AG10803 (cell line): ENCODE measurements at places on chromosomes 7 and 10.
A peak's percentile ranks its signal among the peaks of the same experiment; 100 is the strongest.

- peak; percentile 93 for DNase-seq
Observed at GRCh38 chr7:115230882-115231571, 309.1 kb downstream of the MDFIC start.

DNA sequence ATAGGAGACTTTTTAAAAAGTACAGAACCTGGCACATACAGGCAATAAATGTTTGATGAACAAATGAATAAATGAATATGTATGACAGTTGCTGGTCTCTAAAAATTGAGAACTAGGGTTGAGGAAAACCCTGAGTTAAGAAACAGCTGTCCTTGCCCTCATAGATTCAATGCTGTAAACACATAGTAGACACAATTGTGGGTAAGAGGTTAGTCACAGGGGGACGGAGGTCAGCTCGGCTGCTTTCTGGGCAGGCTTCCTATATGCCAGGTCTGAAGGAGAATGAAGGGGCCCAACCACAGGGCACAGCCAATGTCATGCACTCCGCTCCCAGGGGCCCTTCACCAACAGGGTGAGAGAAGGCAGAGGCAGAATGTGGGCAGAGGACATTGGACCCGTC, 143.3 kb upstream of the RSU1 start:
- DNase-seq, result no peak

- DNase-seq, result no peak
Observed at GRCh38 chr10:132614431-132615340, 77.1 kb downstream of the INPP5A start.

DNA sequence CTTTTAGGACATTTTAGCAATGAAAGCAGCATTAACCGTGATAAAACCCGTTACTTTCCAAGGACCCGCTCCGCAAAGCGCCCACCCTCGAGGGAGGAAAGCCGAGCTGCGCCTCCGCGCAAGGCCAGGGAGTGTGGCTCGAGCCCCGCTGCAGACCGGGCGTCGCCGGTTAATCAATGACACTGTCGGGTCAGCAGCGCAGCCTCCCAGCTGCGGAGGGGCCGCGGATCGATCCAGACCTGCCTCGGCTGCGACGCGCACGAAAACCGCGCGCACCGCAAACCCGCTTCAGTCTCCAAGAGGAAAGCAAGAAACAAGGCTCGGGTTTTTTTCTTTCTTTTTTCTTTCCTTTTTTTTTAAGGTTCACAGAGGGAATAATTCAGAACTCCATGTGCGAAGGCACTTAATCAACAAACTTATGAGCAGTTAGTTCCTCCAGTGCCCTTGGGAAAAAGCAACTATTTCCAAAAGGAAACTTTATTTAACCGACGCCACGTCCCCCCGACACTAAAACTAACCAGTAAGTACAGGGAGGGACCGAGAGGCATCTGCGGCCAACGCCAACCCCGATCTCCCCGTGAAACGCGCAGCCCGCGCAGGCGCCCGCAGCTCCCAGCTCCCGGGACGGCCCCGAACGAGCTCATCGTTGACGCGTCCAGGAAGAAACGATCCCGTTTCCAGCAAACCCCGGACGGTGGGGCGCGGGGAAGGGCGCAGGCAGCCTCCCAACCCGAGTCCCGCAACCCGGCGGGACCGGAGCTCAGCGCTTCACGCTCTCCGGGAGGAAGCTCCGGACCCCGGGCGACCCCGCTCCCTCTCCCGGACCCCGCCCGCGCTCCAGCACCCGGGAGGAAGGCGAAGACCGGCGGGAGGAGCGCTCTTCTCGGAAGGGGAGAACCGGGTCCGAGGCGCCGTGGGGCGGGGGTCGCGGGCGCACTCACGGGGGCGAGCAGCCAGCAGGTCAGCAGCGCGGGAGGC, 598 bp downstream of the VIPR2 start:
- no peak for DNase-seq

GRCh38 chr7:128168667-128169210, 72.3 kb upstream of the LEP start:
- peak; percentile 7 for DNase-seq

DNA sequence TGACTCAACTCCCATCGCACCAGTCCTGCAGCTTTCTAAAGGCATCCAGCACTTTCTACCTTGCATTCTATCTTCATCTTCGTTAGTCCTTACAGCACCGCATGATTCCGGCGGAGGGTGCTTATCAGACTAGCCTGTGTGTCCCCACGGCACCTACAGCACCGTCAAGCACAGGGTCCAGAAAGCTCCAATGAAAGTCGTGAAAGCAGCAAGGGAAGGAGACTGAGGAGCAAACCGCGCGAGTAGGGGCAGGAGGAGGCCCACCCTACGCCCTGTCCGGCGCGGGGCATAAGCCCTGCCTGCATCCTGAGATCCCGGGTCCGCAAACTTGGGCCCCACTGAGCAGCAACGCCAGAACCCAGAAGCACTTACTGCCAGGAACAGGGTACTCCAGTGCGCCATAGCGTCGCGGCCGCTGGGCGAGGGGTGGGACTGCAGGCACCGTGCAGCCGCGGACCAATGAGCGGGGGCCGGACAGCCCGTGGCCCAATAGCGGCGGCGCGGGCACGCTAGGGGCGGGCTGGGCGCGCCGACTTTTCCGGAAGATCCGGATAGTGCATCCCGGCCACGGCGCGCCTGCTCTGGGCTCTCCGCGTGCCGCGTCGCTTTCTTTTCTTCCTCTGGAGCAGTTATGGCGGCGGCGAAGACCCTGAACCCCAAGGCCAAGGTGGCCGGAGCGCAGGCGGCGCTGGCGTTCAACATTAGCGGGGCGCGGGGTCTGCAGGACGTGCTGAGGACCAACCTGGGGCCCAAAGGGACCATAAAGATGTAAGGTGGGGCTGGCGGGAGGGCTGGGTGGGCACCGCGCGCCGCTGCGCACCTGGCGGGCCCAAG, 122.1 kb upstream of the VKORC1L1 start:
- peak; percentile 86 for DNase-seq

GRCh38 chr7:34086064-34086463, 180.7 kb downstream of the BMPER start:
- no peak for DNase-seq

DNA sequence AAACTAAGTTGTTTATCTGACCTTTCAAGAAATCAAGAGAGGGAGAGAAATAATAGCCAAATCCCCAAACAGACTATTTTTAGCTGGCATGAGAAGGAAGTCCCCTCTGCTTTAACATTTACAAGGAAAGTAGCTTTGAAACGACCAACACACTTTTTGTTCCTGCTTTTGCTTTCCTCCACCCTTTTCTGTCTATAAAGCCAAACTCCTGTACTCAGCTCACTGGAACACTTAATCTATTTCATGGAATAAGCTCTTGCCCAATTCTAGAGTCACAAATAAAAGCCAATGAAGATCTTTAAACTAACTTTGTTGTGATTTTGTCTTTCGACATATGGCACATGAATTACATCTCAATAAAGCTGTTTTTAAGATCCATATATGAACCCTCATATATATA, 86.8 kb upstream of the CCDC71L start:
- DNase-seq, result no peak

DNA sequence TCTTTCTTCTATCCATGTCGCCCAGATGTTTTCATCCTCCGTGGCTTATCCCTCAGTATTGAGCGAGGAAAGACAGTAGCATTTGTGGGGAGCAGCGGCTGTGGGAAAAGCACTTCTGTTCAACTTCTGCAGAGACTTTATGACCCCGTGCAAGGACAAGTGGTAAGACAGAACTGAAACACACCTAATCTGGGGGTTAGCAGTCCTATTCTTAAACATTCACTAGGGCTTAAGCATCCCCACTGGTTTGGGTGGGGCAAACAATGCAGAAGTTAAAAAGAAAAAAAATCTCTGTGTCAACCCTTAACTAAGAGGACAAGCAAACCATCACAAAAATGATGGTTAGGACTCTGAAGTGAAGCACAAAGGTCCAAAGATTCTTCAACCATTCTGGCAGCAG, 43.8 kb downstream of the SP8 start:
- DNase-seq, result no peak

DNA sequence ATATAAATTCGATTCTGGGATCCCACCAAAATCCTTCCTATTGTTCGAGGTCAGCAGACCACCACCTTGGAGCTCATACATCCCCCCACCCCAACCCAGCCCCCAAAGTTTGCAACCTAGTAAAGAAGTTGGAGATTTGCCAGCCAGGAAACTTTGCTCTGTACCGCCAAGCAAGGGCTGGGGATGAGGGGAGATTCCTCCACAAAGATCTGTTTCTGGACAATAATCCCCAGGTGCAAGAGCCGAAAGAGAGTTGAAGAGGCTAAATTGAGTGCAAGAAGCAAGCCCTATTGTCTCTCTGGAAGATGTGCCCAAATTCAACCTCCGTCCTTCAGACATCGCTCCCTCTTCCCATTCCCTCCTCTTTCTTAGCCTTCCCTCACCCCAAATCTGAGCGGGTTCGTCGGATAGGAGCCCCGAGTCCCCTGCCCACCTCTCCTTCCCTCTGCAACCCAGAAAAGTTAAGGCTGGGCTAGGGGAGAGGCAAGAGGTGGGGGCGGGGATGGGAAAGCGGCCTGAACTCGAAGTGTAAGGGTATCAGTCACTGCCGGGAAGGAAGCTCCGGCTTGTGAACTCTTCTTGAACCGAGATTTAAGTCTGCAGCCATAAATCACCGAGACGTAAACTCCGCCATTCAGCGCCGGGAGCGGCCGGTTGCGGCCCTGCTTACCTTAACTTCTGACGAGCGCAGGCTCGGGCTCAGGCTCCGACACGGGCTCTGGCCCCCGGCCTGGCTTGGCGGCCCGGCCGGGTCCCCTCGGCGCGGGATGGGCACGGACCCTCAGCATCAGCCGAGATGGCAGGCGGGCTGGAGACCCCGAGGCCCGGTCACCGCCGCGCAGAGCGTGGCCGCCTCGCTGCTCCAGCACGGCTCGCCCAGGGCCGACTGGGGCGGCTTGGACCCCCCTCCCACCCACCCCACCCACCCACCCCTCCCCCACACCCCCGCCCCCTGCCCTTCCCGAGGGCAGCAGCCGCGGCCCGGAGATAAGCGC, 10.8 kb upstream of the HOXA2 start:
- DNase-seq, result no peak

DNA sequence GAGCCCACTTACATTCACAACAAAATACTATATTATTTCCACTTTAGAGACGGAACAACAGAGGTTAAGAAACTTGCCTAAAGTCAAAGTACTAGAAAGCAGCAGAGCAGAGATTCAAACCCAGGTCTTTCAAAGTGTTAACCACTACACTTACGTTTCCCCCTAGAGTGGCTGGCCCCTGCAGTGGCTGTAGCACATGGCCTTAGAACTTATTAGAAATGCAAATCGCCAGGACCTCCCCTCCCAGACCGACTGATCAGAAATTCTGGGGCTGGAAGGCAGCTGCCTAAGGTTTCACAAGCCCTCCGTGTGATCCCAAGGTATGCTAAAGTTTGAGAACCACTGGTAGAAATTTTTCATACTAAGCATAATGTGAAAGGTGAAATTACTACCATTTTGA, 8.1 kb downstream of the MPP7 start:
- no peak for DNase-seq

DNA sequence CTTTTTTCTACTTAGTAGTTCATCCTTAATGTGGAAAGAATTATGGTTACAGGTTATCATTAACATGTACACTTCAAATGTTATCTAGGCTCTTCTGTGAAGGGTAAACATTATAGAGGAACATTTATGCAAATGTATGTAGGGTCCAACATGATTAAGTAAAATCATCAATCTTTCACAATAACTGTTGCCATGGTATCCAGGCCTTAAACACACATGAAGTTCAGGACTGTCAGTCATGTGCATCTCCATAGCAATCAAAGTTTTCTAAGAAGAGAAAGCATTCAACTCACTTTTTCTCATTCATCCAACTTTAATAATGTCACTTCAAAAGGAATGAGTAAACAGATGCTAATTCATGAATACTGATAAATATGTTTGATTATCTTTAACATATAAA, 83.6 kb downstream of the DNAJC1 start:
- DNase-seq, result no peak

- no peak for DNase-seq
Observed at GRCh38 chr10:62057850-62058249, 156.4 kb downstream of the ARID5B start.

GRCh38 chr10:58779594-58779993, 266.9 kb downstream of the BICC1 start:
- DNase-seq, result no peak

- DNase-seq, result no peak
Observed at GRCh38 chr7:106865130-106866041, at the start of gene PIK3CG. TSS of gene PIK3CG (plus strand) at chr7:106865282. CDS start at chr7:106867562, 2,280 bp downstream.

DNA sequence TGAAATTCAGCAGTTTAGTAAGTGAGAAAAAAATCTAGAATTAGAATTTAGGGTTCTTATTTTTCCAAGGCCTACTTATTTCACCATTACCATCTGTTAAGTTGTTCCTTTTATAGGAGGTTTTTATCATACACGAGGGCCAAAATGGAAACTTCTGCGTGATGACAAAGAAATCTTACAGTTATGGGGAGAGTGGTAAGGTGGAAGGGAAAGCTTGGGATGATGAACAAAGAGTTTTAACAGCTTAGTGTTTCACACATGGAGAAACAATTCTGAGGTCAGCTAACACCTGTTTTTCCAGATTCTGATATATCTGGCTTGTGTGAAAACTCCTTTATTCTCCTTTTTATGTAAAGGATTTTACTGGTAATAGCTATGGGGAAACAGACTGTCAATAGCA, 49.8 kb upstream of the SEMA3C start:
- DNase-seq, result no peak

DNA sequence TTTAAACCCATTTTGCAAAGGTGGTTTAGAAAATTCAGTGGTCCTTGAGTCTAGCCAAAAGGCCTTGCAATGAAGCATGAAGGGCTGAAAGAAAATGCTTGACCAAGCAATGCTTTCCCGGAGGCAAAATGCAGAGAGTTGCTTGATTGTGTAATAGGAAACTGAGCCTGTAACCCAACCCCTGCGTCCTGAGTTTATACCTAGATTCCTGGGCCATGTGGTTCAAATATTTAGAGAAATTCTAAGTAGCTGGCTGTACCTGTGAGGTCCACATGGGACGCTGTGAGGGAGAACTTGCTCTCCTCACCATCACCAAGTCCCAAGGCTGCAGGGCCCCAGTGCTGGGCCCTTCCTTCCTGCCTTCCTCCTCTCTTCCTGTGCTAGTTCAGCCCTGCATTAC, 45.7 kb downstream of the CXCL12 start:
- DNase-seq, result no peak

GRCh38 chr10:44576702-44577191, 191.8 kb upstream of the CXCL12 start:
- DNase-seq, result peak; percentile 92

DNA sequence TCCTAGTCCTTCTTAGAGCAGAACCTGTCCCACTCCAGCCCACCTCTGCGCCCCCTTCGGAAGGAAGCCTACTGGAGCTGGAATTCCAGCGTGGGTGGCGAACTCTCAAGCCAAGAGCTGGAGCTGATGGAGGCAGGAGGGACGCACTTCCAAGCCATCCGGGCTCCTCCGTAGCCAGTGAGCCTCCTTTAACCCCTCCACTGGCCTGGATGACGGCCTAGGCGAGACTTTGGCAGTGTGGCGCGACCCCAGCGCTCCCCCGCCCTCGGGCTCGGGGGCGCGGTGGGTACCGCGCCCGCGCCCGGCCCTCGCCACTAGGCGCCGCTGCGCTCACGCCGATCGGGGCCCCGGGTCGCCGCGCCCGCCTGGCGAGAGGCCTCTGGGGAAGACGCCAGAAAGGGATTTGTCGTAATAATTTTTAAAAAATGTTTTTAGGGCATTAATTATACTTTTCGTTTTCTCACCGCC, 5.1 kb upstream of the EMX2 start:
- no peak for DNase-seq

- no peak for DNase-seq
Observed at GRCh38 chr10:110681023-110681681, 37.0 kb downstream of the RBM20 start.
